Kidney epithelial cell (primary cell): ENCODE measurements at places on chromosomes 7 and 10. TPM values are rescaled to one million over a fixed set of nuclear protein-coding genes. Genes with fewer than 3 reads are reported as not detected.
A peak's percentile ranks its signal among the peaks of the same experiment; 100 is the strongest.

DNA sequence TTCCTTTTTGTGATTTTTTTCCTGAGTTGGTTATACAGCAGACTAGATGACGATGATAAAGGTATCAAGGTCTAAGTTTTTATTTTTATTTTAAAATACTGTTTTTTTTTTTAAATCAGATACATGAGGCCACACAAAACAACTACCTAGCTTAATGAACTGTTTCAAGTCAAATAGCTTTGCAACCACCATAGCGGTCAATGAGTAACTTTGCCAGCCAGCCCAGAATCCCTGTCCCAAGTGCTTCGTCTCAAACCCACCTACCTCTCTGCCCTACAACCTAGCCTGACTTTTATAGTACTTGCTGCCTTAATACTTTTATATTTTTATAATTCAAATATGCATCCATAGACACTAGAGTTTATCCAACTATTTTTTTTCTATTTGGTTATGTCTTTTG, 676.5 kb downstream of the NRG3 start:
- DNase-seq: no peak

Gene AKR1C3
- total RNA-seq: 0.68 and 1.2 TPM in 2 replicates

Gene PRSS37
- total RNA-seq: not detected in 2 replicates

- no peak for DNase-seq
Measured at GRCh38 chr7:111172564-111173257, 81.8 kb downstream of the LRRN3 start.

DNA sequence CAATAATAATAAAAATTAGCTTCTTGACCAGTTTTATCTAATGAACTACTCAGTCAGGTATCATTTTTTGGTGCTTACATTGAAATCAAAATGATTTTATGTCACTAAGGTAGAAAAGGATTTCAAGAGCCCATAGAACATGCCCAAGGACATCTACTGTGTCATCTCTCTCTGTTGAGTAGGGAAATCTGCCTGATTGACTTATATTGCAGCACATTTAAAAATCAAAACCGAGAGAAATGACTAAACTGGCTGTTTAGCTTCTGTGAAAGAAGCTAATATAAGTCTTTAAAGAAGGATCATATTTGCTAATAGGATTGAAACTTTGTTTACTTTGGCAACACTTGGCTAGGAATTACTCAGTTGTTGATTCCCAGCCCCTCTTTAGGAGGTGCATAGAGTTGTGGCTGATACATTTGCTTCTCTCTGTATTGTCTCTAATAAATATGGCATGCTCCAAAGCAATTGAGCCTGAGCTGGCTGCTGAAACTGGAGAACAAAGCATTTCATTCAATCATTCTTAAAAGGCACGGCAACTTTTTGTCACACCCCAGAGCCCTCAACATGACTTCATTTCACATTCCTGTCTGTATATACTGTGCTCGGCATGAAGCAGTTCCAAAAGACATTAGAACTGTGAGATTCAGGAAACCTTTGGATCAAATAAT, 1096.9 kb upstream of the POT1 start:
- DNase-seq: peak; percentile 43

DNA sequence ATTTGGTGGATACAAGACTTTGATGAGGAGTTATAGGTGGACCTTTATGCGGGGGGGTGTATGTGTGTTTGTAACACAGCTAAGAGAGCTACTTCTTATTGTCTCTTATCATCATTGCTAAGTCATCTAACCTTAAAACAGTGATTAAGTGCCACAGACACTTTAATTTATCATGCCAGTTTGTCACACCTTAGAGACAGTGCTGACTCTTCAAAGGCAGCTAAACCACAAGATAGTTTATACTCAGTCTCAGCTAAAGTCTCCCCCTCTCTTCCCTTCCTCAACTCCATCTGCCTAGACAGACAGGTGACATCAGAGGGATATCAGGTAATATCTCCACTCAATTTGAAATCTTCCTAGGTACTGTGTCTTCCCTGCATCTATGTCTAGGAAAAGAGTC, 42.2 kb downstream of the MYPN start:
- DNase-seq: no peak

GRCh38 chr10:78700816-78701520, 367.8 kb upstream of the ZMIZ1 start:
- DNase-seq: no peak

DNA sequence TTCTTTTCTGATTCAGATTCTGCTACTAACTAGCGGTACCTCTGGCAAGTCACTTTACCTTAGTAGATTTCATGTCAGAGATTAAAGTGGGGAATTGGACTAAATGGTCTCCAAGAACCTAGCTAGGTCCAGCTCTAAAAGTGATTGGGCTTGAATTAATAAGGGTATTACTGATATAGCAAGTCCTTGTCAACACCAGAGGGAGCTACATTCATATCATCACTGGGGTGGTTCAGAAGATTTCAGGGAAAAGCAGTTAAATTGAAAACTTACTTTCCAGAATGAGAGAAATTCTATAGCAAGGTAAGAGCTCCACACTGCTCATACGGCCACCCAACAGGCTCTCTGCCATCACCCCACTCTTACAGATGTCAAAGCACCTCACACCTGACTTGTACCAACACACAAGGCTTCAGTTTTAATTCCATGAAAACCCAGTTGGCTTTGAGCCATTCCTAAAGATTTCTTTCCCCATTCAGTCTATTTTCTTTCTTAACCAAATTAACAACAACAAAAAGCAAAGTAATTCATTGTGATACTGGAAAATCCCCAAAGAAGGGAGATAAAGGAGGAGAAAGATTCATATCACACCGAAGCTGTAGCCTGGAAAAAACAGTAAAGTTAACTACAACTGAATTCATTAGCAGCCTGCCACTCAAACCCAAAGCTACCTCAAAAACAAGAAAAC, 38.0 kb upstream of the SPOCK2 start:
- DNase-seq: peak; percentile 25

Gene TRIL
- 0.75 and 1.3 TPM in 2 replicates for total RNA-seq

Gene LRRN3
- 0.34 and 0.38 TPM in 2 replicates for total RNA-seq

Gene SFTPA1
- not detected in 2 replicates for total RNA-seq

GRCh38 chr10:95513941-95514392, 47.2 kb downstream of the SORBS1 start:
- peak; percentile 79 for DNase-seq

DNA sequence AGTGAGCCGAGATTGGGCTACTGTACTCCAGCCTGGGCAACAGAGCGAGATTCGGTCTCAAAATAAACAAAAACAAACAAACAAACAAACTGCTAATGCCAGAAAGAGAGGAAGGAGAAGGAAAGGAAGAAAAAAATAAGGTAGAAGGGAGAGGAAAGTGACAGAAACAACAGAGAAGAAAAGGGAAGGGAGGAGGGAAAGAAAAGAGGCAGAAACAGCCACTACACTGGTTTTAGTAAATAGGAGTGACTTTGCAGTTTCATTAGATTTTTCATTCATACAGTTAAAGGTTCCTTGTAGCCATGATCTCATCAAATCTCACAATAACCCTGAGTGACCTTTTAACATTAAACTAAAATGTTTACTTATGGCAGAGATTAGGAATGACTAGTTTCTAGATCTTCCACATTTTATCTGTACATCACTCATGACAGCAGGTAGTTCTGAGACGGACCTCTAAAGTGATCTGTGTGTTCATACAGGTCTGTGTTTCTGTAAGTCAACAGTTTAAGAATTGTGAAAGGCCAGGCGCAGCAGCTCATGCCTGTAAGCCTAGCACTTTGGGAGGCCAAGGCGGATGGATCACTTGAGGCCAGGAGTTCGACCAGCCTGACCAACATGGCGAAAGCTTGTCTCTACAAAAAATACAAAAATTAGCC, 191.3 kb upstream of the KLF14 start:
- DNase-seq: no peak

DNA sequence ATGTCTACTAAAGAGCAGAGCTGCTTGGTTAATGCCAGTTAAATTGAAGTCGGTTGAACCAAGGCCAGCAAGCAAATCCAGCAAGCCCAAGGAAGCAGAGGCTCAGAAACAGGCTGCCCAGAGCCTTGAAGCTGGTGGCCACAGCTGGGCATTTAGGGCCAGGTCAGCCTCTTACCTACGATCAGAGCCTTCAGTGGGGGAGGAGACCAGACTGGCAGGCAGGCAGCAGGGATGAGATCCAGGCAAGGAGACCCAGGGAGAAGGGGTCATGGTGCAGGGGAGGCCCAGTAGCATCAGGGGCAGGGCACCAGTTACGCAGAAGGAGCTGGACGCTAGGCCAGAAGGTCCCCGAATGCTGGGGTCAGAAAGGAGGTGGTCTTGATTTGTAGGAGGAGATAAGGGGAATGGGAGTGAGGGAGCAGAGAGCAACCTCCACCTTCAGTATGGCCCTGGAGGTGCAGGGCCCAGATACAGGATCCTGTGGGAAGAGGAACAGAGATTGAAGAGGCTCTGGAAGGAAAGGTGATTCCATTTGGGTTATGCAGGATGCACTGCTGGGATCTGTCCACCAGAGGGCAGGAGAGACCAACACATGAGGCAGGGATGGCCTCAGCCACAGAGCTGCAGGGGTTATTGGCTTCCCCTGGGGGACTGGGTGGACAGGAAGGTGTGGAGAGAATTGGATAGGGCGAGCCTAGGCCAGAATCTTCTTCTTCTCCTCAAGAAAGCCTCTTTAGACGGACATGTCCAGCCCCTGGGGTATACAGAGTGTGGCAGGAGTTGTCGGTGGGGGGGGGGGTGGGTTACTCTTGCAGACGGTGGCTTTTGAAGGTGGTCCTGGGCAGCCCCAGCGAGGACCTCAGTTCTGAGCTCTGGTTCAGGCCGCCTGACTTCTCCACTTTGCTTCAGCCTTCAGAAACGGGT, 132.6 kb upstream of the PODXL start:
- peak; percentile 16 for DNase-seq

DNA sequence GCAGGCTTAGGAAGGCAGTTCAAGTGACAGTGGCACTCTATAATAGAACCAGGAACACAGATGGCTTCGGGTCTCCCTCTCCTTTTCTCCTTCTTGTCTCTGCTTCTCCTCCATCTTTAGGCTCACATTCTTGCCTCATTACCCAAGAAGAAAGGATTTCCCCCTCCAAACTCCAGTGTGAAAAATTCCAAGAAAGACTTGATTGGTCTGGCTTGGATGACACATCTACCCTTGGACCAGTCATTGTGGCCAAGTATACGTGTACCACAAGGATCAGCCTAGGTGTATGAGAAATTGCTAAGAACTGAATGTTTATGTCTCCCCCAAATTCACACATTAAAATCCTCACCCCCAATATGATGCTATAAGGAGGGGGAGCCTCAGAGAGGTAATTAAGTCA, 53.9 kb downstream of the PRTFDC1 start:
- DNase-seq: no peak

Gene NUP205
- total RNA-seq: 58.1 and 64.0 TPM in 2 replicates

Gene BTBD16
- 2.0 TPM in 1 of 2 replicates, not detected in the other for total RNA-seq

- DNase-seq: no peak
Measured at GRCh38 chr7:77752016-77752415, 46.2 kb downstream of the TMEM60 start.

Gene NYAP1
- total RNA-seq: 0.14 and 0.46 TPM in 2 replicates

Gene COL28A1
- 0.14 and 0.21 TPM in 2 replicates for total RNA-seq
